ENCODE measurements at places on chromosomes 7 and 10.

GRCh38 chr10:95837356-95837776 is 70.4 kb upstream of the CC2D2B start:
- no peak for DNase-seq

DNA sequence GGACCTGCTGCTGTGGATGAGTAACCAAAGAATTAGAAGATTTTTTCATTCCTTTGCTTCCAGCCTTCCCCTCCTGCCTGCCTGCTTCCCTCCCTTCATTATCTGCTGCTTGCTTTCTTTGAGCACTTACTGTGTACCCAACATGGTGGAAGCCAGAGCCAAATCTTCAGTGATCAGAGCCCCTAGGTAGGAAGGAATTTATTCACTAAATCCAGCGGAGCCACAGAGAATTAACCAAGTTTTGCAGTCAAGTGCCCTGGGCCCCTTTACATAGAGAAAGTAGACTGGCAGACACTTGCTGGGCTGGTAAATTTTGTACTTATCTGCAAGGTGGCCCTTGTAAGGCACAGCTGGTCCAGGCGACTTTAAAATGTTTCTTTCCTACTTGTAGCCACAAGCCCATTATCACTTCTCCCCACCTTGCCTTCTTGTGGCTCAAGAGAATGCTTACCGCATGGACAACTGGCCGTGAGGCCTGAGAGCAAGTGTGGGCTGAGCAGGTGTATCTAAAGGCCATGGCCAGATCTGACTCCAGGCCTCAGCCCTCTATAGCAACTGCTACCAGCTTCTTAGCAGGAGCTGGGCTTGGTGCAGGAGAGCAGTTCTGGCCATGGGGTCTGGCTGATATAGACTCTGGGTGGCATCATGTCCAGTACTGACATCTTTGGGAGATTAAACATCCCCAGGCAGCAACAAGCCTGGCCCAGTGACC is 11.1 kb downstream of the UNC5B start:
- no peak for DNase-seq

DNA sequence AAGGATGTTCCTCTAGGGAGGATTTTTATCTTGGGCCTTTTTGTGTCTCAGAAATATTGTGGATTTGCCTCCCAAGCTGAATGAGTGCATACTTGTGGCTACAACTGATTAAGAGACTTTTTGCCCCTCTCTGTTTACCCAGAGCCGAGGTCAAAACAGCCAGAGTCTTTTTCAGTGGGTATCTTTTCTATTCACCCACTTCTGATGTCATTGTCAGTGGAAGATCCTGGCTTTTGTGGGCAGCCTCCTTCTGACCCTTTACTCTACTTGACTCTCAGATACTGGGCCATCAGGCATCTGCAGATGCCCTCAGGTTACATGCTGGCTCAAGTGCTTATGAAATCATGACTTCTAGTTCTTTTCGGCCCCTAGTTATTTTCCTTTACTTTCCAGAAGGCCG is 19.6 kb upstream of the PIP4K2A start:
- DNase-seq = no peak

GRCh38 chr7:100568896-100569844 is 4.5 kb downstream of the SAP25 start:
- no peak for DNase-seq

DNA sequence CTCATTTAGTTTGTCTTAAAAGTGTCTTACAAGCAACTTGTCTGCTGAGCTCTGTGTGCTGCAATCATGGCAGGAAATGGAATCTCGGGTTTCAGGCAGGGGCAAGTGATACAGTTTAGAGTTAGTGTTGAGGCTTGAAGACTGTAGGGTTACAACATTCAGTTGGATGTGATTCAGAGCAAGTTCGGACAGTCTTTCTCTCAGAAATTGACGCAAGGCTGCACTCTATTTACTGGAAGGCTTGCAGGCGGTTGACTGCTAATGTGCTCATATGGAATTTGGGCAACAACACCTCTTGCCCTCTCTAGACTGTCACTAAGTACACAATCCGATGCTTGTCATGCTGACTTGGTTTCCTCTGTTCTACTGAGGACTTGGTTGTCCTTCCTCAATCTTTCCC is 161.7 kb upstream of the BMPER start:
- DNase-seq = no peak

DNA sequence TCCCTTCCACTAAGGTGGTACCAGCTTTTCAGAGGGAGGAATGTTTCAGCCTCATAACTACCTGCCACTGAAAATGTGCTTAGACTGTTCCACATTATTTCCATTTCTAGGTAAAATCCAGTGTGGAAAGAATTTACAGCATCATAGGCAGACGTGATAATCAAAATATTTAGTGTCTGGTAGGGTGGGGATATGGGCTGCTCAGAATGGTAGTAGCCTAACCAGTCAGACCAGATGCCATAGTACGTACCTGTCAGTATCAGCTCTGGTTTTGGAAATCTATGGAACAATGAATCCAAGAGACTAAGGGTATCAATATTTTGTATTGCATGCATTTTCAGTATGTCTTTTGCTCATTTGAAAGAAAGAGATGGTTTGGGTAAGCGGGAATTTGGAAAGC is 76.8 kb upstream of the APBB1IP start:
- DNase-seq = no peak

DNA sequence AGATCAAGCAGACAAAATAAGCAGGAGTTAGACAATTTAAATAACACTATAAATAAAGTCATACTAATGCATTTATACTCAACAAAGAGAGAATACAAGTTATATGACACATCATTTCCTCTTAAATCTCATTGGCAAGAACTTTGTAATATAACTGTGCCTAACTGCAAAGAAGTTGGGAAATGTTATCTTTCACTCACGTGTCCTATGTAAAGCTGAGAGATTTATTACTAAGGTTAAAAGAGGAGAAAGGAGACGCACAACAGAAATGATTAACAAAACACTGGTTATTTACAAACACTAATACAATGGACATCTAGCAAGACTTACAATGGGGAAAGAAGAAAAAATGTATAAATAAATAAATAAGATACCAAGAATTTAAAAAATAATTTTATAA is 12.7 kb upstream of the TMEM273 start:
- no peak for DNase-seq

DNA sequence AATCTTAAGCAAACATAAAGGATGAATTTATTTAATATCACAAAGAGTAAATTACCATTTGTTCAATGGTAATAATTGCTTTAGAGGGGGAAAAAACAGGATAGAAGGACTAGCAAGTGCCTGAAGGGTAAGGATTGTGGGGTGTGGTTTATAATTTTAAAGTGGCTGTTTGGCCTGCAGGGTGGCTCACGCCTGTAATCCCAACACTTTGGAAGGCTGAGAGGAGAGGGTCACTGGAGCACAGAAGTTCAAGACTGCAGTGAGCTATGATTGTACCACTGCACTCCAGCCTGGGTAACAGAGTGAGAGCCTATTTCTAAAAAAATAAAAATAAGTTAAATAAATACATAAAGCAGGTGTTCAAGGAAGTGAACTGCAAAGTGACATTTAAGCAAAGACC is 199.9 kb upstream of the AHR start:
- no peak for DNase-seq

DNA sequence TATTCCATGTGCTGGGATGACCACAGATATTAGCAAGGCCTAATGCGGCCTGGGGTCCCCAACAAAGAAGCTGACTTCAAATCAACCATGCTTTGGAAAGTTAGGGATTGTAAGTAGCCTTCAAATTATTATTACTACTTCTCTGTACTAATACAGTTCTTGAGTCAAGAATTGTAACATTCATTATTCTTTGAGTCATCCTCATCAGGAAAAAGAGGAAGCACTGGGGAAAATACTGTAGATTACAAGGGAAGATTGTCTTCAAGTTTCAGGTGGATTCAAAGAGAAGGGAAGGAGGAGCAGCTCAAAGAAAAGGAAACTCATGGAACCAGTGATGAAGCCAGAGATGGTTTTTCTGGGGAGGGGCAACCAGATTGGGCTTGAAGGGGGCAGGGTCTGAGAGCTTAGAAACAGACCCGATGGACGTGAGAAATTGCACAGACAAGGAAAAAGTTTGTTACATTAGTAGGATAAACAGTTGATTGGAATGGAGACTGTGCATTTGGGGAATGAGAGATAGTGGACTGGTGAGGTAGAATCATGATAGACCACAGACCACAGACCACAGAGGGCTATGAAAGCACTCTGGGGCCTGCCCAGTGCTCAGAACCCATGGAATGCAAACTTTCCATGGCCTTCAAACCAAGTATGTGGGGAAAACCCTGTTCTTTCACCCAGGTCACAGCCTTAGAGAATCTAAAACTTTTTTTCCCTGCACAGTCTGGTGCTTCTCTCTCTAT is 209.9 kb downstream of the ZNF365 start:
- DNase-seq = peak; percentile 75

- DNase-seq = no peak
These were observed 1.2 kb downstream of the PARP12 start for GRCh38 chr7:140061607-140061930.

- DNase-seq = no peak
These were observed 25.9 kb upstream of the RNF32 start for GRCh38 chr7:156614434-156615264.

DNA sequence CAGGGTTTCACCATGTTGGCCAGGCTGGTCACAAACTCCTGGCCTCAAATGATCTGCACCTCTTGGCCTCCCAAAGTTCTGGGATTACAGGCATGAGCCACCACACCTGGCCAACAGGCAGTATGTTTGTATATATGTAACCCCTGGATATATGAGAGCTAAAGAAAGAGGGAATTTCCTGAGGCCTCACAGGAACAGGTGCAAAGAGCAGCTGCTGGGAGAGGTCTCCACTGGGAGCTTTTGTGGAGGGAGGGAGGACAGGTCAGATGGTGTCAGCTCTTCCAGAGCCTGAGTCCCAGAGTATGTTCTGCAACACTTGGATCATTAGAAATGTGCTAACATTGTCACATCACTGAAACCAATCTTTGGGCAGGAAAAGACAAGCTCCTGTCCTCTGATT is 110.1 kb upstream of the KIF5B start:
- no peak for DNase-seq

GRCh38 chr7:122425731-122426130 is 121.2 kb upstream of the FEZF1 start:
- no peak for DNase-seq

- no peak for DNase-seq
These were observed 29.4 kb downstream of the CPA1 start for GRCh38 chr7:130409712-130410072.

GRCh38 chr7:143387156-143387975 is 6.2 kb downstream of the ZYX start:
- no peak for DNase-seq

DNA sequence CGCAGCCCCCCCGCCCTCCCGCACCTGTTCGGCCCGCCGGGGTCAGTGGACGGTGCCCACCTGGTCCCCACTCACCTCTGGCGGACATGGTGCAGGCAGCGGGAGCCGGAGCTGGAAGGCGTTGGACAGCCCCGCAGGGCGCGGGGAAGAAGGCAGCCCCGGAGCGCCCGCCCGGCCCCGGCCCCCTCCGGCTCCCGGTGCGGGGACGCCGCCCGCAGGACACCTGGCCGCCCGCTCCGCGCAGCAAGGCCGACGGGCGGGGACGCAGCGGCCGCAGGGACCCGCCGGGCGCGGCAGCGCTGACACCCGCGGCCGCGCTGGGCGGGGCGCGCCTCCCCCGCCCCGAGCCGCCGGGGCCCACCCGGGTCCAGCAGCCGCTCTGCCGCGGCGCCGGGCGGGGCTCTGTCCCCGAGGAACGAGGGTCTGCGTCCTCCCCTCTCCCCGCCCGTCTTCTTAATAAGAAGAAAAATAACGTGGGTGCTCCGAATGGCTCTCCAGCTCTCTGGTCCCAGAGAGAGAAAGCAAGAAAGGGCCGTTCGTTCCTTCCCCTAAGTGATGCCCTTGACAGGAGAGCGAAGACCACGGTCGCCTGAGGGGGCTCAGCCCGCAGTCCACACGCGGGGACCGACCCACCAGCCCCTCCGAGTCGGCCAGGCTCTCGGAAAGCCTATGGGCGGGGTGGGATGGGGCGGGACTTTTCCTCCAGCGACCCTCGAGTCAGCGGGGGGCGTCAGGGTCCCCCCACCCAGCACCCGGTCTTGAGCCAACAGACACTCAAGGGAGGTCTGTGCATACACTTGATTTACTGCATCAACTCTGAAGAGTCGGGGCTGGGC is 53.4 kb upstream of the FHIP2A start:
- DNase-seq = peak; percentile 39

All from urothelium cell line (cell line).